Stimulated activated CD4-positive, alpha-beta T cell treated with anti-CD3 and anti-CD28 coated beads, Interleukin-4, amount 100 ng/mL, for 4 hours (primary cell): ENCODE measurements at places on chromosomes 5 and 9.
A peak's percentile ranks its signal among the peaks of the same experiment; 100 is the strongest.

GRCh38 chr9:136316896-136317676 is 10.3 kb upstream of the GPSM1 start:
- no peak for DNase-seq

DNA sequence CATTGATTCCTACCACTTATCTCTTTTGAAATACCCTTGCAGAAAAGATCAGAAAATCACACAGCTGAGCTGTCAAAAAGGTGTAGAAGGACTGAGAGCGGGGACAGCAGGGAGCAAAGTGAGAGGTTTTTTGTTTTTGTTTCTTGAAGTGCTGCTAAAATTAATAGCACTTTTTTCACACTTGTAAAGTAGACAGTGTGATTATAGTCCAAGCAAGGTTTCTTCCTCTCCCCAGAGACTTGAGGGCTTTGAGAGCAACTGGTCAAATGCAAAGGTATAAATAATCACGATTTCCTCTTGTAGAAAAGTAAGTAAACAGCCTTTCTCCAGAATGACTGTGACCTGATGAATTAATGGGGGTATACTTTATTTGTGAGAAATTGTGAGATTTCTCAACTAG is 326.9 kb downstream of the ZNF608 start:
- DNase-seq = no peak

DNA sequence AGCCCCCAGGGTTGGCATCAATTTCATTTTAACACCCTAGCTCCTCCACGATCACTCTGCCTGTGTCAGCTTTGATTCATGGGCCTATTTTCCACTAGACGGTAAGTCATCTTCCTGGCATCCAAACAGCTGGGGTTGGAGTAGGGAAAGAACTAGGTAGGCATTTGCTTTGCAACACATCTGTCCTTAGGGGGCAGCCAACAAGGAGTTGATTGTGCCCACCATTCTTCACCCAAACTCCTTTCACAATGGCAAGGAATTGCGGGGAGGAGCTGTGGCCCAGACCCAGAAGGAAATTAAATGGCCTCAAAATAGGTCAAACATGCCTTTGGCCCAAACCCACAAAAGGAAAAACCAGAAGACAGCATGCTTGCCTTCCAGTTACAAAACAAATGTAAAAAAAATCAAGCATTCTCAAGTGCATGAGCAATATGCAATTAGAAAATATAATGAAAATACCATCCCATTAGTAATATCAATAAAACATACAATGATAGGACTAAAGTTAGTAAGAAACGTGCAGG is 71.8 kb downstream of the NRG2 start:
- no peak for DNase-seq

GRCh38 chr5:106121972-106122605 is 1548.6 kb downstream of the EFNA5 start:
- DNase-seq = no peak

DNA sequence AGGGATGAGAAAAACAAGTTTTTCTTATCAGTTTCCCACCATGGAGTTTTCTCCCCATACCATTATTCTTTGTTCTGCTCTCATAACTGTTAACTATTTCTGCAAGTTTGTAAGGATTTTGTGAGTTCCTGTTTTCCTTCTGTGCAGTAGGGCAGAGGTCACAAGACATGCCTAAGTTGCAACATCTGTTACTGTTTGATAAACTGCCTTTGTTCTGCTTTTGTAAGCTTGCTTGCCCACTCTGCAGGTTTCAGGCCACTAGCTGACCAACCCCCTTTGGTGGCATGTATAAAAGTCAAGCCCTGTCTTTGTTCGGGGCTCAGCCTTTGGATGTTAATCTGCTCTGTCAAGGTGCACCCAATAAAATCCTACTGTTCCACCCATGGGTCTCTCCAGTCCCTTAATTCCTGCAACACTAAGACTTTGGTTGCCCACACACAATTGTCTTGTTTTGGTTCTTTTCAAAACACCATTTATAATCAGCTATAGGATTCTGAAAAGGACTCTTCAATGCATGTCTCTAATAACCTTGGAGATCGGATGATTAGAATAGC is 545.4 kb downstream of the CDH9 start:
- DNase-seq = no peak

GRCh38 chr9:96751815-96752214 is 26.1 kb downstream of the ZNF510 start:
- DNase-seq = no peak

- no peak for DNase-seq
These were observed 115.3 kb downstream of the TLE4 start for GRCh38 chr9:79687131-79687447.

DNA sequence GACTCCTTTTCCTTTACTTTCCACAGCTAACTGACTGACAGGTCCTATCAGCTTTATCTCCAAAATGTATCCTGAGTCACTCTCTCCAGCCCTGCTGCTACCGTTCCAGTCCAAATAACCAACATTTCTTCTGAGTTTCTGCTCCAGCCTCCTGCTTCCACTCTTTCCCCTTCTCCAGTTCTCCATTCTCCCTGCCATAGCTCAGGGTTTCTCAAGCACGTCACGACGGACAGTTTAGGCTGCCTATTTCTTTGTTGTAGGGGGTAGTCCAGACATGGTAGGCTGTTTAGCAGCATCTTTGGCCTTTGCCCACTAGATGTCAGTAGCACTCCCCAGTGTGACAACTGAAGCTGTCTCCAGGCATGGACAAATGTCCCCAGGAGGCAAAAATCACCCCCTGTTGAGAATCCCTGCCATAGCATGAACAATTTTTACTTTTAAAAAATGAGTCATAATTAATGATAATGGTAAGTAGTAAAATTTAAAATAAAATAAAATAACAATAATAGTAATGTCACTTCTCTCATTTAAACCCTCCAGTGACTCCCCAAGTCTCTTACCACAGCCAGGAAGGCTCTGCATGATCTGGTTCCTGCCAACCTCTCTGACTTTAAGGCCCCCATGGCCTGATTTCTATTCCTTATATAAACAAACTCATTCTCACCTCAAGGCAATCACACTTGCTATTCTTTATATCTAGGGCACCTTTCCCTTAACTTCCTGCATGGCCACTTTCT is 105.4 kb upstream of the FER start:
- DNase-seq = peak; percentile 35

GRCh38 chr9:35522187-35522586 is 32.3 kb downstream of the RUSC2 start:
- no peak for DNase-seq

- no peak for DNase-seq
These were observed 119.2 kb downstream of the LPAR1 start for GRCh38 chr9:110919050-110919435.

DNA sequence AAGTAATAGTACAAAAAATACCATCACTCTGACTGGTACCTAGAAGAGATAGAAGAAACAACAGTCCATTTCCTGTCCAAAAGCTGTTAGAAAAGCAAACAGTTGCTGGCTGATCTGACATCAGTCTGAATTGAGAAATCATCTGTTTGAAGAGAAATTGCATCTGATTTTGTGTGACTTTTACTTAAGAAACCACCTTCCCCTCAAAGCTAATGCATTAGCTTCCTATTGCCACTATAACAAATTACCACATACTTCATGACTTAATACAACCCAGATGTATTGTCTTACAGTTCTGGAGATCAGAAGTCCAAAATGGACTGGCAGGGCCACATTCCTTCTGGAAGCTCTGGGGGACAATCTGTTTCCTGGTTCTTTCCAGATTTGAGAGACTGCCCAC is 385.9 kb upstream of the TLE4 start:
- DNase-seq = no peak

DNA sequence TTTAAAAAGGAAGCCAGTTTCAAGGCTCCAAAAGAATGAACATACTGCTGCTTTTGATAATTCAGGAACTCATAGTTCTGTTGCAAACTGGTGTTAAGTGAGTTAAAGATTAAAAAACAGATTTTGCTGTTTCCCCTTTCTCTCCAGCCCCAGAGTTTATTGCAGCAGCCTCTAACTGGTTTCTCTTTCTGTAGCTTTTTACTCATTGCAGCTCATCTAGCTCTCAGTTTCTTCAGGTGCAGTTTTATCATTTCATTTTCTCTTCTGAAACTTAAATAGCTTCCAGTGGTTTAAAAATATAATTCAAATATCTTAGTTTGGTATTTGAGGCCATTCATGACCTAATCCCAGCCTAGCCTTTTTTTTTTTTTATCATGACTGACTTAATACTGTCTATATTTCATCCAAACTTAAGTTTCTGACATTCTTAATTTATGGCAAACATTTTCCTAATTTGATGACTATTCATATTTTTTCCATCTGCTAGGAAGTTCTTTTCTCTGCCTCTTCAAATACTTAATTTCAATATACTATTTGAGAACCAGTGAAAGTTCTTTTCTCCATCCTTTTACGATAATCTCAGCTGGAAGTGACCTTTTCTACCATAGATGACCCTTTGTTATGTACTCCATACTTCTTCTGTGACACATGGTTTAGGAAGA is 252.7 kb upstream of the GRIA1 start:
- no peak for DNase-seq

DNA sequence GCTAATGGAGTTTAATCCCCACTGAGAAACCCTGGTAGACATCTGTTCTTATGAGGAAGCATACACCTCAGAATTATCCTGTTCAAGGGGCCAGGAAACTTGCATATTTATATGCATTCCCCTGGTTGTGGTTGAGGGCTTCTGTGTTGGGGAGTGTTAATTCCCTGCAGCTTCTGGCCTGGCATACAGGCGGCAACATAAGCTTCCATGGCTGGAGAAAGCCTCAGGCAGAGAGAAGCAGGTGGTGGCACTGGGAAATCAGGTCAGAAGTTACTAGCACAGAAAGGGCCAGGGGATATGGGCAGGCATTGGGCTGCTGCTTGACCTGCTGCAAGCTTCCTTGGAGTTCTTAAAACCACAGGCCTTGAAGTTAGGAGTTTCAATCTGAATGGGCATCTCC is 166.1 kb upstream of the SEMA6A start:
- DNase-seq = no peak

DNA sequence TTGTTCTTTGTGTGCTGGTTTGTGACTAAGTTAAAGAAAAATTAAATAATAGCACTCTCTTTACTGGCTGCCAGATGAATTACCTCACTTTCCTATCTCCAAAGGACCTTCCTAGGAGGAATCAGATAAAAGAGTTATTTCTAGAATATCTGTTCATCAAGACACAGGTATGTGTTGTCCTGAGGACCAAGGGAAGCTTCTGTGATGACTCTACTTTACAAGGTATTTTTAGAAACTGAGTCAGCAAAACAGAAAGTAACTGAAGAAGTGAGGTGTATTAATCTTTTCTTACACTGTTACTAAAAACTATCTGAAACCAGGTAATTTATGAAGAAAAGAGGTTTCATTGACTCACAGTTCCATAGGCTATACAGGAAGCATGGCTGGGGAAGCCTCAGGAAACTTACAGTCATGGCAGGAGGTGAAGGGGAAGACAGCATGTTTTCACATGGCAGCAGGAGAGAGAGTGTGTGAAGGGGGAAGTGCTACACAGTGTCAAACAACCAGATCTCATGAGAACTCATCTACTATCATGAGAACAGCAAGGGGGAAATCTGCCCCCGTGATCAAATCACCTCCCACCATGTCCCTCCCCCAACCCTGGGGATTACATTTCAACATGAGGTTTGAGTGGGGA is 189.2 kb upstream of the DMAC1 start:
- DNase-seq = no peak

DNA sequence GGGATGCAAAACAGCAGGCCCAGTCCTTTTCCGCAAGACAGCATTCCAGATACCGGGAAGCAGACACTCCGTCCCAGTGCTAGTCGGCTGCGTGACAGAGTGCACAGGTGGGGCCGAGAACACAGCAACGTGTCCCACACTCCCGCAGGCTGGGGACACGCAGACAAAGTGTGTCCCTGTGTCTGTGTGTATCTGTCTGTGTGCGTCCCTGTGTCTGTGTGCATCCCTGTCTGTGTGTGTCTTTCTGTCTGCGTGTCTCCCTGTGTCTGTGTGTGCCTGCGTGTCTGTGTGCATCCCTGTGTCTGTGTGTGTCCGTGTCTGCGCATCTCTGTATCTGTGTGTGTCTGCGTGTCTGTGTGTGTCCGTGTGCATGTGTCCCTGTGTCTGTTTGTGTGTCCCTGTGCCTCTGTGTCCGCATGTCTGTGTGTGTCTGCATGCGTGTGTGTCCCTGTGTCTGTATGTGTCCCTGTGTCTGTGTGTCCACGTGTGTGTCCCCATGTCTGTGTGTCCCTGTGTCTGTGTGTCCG is 137.0 kb downstream of the MRPL36 start:
- DNase-seq = no peak

DNA sequence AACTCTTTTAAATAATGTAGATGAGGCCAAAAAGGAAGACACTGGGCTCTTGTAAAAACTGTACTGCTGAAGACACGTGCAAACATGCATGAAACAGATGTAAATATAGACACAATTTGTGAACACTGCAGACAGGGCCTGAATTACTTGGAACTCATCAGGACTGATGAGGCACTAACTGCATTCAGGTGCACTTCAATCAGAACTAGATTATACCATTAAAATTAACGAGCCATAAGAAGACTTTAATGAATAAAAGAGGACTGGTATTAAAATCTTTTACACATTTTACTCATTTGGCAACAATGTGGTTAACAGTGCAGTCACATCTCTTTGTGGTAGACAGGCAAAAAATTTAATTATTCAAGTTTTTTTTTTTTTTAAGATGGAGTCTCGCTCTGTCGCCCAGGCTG is 13.4 kb upstream of the ZCCHC9 start:
- no peak for DNase-seq

- DNase-seq = no peak
These were observed 204.7 kb downstream of the PTTG1 start for GRCh38 chr5:160626322-160626721.

- DNase-seq = no peak
These were observed 61.3 kb downstream of the MEGF9 start for GRCh38 chr9:120652934-120653333.

DNA sequence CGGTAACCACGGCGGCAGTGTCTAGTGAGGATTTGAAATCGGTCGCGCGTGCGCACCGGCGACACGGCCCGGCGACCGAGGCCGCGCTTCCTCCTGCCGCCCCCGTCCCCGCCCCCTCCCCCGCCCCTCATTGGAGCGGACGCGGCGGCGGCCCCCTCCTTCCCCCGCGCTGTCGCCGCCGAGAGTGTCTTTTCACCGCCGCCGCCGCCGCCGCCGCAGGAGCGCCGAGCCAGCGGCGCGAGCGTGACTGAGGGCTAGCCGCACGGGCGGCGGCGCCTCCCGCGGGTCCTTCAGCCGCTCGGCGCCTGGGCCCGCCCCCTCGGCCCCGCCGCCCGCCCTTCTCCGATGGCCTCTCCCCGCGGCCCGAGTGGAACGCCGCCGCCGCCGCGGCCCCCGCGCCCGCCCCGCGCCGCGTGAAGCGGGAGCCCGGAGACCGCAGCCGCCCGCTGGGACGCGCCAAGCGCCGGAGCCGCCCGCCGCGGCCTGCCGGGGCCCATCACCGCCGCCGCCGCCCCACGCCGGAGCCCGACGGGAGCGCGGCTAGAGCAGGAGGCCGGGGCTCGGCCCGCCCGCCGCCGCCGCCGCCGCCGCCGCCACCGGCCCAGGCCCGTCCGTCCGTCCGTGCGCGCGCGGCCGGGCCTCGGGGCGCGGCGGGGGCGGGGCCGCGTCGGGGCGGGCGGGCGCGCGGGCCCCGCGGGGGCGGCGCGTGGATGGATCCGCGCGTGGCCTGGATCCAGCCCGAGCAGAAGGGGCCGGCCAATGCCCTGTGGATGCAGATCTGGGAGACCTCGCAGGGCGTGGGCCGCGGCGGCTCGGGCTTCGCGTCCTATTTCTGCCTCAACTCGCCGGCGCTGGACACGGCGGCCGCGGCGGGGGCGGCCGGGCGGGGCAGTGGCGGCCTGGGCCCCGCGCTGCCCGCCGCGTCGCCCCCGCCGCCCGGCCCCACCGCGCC is at the start of gene TENT4A:
Gene TENT4A, plus strand, starts transcription at position 159 of the 952 bp plus-strand sequence. Its CDS starts 552 bp downstream, at position 711.
- DNase-seq = no peak
